Stimulated activated CD4-positive, alpha-beta T cell treated with anti-CD3 and anti-CD28 coated beads, Interleukin-1b, Interleukin-23, amount 100 ng/mL, for 24 hours (primary cell): ENCODE measurements at places on chromosomes 1 and 21.

DNA sequence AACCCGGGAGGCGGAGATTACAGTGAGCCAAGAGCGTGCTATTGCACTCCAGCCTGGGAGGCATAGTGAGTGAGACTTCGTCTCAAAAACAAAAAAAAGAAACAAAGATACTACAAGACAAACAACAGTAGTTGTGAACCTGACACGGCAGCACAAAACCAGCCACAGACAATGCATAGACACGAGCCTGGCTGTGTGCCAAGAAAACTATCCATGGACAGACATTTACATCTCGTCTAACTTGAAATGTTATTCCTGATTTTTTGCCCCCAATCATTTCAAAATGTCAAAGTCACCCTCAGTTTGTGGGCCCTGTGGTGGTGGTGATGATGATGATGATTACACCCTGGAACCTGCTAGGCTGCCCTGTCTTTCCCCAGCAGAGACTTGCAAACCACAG lies 6.3 kb downstream of the KLHL21 start:
- no peak for DNase-seq

- DNase-seq: no peak
These were observed 14.0 kb downstream of the COL16A1 start for GRCh38 chr1:31689854-31690253.

GRCh38 chr1:57329937-57330336 lies 93.9 kb downstream of the DAB1 start:
- no peak for DNase-seq

DNA sequence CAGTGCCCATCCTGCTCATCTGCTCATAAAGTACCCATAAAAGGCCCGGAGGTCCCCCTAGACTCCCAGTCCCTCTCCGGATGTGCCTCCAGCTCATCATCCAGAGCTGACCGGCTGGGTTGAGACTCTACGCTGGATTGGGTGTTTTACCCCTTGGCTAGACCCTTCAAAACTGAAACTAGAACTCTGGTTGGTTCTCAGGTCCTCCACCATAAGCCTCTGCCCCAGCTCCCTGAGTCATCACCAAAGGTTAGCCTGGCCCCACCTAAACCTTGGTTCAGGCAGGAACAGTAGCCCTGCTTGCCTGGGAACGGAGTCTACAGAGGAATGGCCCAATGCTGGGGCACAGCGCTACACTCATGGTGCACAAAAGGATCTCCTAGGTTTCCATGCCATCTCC lies 75.1 kb downstream of the TLR5 start:
- no peak for DNase-seq

- no peak for DNase-seq
These were observed 6.1 kb downstream of the AK2 start for GRCh38 chr1:33030575-33030974.

DNA sequence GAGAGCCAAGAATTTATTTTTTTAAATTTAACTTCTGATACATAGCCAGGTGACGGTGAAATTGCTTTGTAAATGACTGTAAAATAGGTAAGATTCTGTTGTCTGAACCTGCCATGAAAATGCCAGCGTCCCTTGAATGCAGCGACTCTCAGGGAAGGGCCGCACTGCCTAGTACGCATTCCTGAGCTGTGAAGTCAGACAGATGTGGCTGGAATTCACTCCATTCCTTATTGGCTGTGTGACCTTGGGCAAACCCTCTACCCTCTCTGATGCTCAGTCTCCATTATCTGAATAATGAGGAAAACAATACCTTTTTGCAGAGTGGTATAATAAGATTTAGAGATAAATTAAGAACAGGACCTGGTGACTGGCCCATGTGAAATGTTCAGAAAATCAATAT lies 167.1 kb upstream of the DAB1 start:
- DNase-seq: no peak

DNA sequence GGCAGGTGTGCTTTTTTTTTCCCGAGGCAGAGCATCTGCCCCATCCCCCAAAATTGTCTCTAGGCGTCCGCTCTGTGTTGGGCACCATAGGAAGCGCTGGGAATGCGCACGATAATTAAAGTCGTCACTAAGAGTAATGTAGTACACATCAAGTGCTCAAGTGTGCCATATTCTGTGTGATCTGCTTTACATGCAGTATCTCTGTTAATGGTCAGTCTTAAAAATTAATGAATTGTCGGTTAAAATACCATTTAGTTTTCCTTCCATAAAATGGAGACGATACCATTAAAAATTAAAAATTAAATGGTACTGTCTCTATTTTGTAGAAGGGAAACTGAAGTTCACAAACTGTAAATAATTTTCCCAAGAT lies 544 bp upstream of the CCT8 start:
- no peak for DNase-seq

DNA sequence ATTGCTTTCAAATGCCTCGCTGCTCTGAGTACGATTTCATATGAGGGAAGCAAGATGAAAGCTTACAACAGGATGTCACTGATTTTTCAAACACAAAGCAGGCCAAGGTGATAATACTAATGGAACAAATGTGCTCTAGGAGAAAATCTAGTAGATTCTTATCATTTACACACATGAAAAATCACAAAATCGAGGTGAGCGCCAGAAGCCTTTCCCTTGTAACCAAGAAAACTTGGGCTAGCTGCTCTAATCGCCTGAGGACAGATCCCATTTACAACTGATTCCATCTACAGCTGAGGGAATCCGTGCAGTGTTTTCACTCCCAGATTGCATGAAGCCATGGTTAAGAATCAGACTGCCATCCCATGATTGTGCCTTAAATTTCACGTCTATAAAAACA lies 117.5 kb downstream of the TM2D1 start:
- DNase-seq: no peak

DNA sequence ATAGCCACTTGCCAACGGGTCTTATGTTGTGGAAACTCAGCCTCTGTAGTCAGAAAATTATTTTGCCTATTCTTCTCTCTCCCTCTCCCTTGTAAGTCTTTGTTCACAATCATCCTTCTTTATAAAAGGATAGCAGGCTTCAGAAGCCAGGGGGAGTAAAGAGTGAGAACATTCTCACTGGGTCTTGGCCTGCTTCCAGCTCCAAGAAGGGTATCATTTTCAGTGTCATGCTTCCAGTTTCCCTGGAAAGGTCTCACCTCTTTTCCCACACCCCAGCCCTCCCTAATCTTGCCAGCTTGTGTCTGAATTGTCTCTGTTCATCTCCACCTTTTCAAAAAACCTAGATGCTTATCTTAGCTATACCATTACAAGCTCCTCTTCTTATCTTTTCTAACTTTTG lies 346.2 kb upstream of the LRRC7 start:
- DNase-seq: no peak

- no peak for DNase-seq
These were observed 7.2 kb downstream of the CNST start for GRCh38 chr1:246573491-246573890.

GRCh38 chr21:31750843-31751242 lies 18.9 kb upstream of the SCAF4 start:
- no peak for DNase-seq

DNA sequence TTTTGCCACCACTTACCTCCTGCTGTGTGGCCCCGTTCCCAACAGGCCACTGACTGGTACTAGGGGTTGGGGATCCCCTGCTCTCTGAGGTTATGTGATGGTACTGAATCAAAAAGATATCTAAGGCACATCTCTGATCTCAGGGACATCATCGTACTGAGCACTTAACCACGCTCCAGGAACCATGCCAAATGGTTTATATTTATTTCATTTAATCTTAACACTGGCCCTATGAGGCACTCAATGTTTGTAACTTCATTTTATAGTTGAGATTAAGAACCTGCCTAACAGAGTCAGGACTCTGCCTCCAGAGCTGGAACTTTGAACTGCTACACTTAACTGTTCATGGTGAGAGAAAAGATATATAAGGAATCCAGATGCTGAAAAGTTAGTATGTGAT lies 98.0 kb upstream of the HP1BP3 start:
- DNase-seq: no peak

GRCh38 chr1:9174243-9174642 lies 45.3 kb upstream of the GPR157 start:
- DNase-seq: no peak

DNA sequence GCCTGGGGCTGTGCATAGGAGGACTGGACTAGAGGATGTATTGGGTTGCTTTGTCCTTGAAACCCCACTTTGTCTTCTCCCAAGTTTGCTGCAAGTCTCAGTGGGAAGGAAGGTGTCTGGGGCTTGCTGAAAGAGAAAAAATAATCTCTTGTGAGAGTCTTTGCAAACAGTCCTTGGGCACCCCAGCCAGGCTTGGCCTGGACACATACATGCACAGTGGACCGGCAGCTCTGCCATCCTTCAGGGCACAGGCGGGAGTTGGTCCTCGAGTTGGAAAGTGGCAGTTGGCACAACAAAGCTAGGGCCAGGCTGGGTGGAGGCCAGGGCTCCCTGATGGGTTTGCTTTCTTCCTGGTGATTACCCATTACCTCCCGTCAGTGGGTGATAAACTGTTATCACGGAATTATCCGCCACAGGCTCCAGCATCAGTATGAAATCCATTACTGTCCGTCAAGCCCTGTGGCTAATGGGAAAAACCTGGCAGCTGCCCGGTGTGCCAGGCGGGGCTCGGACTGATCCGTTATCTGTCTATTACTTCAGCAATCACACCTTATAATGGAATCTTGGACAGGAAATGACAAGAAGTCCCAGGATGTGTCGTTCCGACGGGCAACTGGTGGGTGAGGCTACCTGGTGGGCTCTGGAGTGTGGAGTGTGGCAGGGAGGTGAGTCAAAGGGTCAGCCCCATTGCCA lies 265.7 kb downstream of the GRIK3 start:
- DNase-seq: no peak

GRCh38 chr1:2150801-2151200 lies 43.8 kb downstream of the FAAP20 start:
- DNase-seq: no peak

- DNase-seq: no peak
These were observed 5.7 kb upstream of the MRPL55 start for GRCh38 chr1:228114827-228115226.

DNA sequence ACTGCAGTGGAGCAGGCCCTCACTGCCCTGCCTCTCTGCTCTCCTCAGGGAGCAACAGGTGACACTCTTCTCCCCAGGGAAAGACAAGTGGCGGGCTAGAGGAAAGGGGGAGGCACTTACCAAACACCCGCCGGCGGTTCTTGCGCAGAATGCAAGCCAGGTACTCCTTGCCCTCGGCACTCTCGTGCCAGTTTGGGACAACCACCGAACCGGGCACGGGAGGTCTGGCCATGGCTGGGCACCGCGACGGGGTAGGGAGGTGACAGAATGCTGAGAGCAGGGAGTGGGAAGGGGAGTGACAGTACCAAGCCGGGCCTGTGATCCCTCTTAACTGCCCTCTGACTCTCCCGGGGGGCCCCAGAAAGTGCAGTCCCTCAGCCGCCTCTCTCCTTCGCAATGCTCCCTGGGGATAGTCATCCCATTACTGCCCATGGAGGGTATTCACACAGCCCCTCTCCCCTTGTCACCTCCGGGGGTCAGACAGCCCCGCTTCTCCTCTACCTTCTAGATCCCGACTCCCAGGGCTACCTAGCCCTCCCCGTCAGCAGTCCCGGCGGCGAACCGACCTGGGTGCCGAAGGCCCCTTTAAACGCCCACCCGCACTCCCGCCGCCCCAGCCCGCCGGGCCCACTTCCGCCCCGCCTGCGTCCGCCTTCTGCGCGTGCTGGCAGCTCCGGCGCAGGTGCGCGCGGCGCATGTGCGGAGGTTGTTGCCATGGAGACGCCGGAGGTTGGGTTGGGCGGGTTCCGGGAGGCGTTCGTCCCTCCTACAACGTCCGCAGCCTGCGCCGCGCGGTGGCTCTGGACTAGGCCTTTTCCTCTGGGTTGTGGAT lies at the start of gene CPLANE2:
Gene CPLANE2 (minus strand): TSS at position 673 of the 832 bp plus-strand sequence. CDS start 441 bp downstream, at position 232.
- DNase-seq: peak; percentile 94

DNA sequence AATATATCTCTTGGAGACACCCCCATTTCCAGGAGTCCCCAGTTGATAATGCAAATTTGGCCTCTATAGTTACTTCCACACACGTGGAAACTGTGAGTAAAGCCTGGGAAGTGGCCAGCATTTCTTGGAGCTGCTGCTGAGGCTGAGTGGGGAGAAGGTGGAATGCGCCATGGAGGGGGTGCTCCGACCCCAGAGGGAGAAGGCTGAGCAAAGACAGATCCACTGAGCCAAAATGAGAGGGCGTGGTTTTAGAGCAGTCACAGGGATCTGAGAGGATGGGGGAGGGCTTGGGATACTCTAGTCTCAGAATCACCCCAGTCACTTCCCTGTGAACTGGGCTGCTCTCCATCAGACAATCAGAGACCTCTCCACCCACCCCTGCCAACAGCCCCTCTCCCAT lies 38.7 kb downstream of the TRIM62 start:
- no peak for DNase-seq

DNA sequence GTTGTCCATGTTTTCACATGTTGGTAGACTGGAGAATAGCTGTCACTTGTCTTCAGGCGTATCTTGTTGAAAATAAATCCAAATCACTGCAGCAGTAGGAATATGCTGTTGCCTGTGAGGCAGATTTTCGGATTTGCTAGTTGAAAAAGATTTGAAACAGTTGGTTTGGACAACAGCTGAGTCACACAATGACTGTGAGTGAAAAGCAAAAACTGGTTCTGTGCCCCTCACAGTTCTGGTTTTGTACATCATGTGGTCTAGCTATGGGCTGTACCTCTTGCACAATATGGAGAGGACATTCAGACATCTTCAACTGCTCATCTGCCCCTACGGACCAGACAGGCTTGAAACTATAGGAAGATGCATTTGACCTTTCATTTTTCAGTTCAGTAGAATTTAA lies 1.8 kb downstream of the ARF1 start:
- DNase-seq: no peak

DNA sequence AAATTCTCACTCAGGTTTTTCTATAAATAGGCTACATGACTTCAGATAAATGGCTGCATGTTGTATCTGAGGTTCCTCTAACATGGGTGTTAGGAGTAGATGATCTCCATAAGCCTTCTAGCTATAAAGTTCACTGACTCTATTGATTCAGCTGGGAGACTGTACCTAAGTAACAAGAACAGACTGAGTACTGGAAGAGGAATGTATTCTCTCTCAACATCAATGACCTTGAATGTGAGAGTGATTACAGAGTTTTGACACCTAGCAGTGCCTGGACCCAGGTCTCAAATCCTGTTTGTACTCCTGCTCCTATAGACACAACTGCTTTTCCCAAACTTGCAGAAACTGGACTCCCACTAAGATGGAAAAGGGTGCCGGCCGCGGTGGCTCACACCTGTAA lies 8.6 kb upstream of the SLC19A2 start:
- DNase-seq: no peak

- DNase-seq: no peak
These were observed 8.7 kb downstream of the PROX1 start for GRCh38 chr1:213996320-213997037.
